ENCODE measurements at places on chromosomes 2 and 18.
A peak's percentile ranks its signal among the peaks of the same experiment; 100 is the strongest.

DNA sequence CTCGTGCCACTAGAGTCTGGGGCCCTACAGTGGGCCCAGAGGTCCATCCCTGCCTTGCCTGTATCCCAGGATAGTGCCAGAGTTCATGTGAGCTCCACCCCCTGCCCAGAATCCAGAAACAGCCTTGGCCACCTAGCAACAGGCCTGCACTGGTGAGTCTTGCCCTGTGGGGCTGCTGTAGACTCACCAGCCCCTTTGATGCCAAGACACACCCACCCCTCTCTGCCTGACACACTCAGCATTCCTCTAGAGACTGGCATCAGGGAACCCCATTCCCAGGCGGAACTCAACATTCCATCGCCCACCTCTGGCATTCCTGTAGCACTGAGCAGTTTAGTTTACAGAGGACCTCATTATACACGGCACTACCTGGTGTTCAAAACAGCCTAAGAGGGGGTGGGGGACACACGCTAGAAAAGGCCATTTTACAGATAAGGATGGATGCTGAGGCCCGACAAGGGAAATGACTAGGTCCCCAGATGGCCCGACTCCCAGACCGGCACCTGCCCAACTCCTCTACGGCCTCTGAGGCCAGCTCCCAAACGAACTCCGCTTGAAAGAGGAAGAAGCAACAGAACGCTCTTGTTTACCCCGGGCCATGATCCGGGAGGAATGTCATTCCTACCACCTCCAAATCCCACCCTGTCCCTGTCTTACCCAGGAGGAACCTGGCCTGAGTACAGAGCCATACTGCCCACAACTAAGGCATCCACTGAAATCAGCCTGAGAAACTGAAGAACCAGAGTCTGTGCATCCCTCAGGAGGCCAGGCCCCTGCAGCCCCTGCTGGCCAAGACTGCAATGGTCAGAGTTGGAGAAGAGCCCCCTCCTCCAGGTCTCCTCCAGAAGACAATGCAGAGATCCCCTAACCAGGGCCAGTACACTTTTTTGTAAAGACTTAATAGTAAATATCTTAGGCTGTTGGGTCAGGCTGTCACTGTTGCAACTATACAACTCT lies 180.2 kb downstream of the TNS1 start:
- no peak for DNase-seq

DNA sequence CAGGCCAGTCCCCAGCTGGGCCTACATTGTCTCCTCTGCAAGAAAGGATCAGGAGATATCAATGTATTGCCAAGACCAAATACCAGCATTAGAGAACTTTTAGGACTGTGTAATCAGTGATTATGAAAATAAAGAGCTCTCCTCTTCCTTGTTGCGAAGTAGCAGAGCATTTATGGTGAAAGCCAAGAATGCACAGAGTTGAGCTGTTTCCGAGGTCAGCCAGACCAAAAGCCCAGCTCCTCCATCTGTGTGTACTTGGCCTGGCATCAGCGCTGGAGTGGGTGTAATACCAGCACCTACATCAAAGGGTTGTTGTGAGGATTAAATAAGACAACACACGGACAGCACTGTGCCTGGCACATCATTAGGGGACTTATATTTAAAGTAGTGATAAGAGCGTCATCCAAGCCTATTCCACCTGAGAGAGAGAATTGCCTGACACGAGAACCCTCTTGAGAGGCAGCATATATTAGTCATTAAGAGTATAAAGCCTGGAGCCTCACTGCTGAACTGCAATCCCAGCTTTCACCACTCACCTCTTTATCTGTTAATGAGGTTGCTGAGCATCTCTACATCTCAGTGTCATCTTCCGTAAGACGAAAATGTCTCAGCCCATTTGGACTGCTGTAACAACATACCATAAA lies 7.4 kb upstream of the SLC16A14 start:
- no peak for DNase-seq

- DNase-seq, result no peak
These were observed 260.0 kb upstream of the ID2 start for GRCh38 chr2:8421658-8422449.

DNA sequence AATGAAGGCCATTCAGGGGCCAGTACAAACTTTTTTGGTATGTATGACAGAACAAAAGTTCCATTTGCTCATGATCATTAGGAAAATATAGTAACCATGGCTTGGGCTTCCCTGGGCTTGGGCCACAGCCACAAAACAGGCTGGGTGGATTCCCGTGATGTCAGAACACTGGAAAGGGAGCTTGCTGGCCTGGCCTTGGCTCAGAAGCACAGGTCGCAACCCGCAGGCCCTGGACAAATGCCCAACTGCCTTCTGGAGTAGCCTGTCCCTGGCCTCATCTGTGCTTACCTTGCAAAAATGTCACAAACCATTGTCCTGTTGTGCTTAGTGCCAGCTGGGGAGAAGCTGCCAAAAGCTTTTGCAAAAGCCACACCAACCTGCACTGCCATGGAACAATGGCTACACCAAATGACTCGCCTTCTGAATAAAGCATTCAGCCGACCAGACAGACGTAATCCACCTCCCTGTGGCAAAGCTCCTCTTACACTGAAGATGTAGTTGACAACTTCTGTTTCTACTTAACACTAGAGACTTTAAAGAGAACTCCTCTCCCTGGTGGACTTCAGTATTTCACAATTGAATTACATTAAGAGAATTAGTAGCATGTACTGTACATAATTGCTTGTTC lies 125.5 kb downstream of the ANKRD44 start:
- no peak for DNase-seq

- DNase-seq, result no peak
These were observed 259.4 kb downstream of the ANAPC1 start for GRCh38 chr2:111624411-111625156.

DNA sequence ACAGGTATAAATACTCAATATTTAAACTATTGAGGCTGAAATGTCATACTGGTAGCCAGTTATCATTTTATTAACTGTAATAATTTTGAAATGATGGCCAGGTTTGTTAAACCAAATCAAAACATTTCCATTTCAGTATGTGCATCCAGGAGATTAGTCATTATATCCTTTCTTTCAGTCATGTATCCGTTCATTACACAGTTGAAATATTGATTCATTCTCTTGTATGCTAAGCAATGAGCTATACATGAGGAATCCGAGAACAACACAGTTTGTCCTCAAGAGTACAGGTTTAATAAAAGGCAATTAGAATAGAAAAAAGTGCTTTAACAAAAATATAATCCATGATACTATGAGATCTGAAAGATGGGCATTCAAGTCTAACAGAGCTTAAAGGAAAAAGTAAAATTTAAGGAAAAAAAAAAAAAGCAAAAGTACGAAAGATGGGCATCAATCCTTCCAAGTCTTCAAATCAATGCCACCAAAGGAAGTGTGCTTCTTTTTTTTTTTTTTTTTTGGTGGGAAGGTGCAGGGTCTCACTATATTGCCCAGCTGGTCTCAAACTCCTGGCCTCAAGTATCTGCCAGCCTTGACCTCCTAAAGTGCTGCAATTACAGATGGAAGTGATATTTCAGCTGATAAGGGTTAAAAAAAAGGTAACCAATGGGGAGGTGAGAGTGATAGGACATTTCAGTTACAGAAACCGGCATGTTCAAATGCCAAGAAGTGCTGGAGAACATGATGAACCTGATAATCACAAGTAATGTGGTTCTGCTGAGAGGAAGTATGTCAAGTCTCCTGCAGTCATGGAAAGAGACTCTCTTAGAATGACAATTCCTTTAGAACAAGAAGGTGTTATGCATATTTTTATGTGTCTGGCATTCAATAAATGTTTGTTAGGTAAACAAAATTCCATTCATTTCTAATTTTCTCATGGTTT lies 35.8 kb downstream of the PUM2 start:
- DNase-seq, result no peak

DNA sequence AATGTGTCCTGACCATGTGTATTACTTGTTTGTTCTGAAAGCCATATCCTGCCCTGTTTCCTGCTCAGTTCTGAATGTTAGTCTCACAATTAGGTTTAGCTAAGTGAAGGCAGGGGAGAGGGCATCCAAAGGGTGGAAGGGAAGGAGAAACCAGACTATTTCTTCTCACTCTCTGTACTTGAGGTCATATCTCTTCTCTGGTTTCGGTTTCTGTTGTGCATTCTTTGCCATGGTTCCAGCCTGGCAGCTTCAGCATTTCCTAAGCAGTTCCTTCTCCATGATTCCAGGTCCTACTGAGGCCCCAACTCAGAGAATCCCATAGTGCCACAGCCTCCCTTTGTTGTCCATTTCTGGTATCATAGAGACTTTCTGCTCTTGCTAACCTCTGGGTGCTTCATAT lies 40.3 kb upstream of the HNMT start:
- no peak for DNase-seq

GRCh38 chr18:3624935-3625741 lies 175.2 kb downstream of the TGIF1 start:
- DNase-seq, result no peak

DNA sequence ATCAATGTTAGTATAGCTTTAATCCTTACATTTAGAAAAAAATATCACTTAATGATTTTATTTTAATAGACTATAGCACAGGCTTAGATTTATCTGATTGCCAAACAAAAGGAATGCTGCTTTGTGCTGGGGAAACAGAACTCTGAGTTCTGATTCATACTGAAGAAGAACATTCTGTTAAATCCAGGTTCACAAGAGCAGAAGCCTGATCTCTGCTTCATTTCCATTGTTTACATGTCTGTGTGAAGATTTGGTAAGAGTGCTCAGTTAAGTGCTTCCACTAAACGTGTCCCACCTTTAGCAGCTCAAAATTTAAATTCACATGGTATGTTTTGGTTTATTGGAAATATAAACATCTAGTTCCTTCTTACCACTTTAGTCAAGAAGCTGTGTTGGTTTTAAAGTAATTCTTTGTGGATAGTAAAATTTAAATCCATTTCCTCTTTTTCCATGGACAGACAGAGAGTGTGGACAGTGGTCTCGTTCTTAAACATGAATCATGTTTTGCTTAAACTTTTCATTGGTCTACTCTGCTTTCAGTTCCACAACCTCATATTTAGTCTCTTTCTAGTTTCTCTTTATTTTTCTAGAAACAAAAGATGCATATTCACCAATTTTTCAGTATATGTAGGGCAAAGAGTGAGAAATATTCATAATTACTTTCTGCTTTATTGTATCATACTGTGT lies 59.1 kb downstream of the NYAP2 start:
- DNase-seq, result no peak

DNA sequence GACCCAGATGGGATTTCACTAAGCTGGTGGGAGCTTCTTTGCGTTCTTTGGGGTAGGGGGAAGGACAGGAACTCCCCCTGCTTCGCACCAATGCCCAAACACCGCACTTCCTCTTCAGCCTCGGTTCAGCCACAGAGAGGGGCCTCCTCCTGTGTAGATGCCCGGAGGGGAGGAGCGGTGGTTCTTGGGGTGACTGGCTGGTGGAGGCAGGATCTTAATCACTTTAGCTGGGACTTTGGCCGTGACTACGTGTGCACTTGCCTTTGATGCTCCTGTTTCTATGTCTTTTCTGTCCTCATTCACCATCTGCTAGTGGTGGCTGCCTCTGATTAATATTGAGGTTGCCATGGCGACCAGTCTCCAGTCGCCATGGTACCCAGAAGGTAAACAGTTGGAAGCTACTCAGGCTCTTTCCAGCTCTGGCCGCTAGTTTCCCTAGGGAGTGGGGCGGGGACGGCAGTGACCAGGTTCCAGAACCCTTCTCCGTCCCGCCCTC lies 1.9 kb downstream of the CNGA3 start:
- peak; percentile 36 for DNase-seq

- no peak for DNase-seq
These were observed 50.1 kb upstream of the CCDC150 start for GRCh38 chr2:196589419-196589818.

DNA sequence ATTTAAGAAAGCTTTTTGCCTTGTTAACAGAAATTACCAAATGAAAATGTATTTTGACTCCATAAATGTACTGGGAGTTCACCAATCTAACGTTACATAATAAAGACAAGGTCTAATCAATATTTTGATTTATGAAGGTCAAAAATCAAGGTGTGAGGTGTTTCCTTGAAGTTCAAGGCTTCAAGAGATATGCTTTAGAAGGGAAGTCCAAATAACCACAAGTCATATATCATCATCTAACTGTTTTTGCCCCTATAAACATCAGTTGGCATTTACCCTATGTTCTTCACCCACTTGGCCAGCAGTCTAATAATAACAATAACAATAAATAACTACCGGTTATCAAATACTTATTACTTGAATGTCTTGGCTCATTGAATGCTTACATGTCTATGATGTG lies 196.1 kb upstream of the ID2 start:
- no peak for DNase-seq

DNA sequence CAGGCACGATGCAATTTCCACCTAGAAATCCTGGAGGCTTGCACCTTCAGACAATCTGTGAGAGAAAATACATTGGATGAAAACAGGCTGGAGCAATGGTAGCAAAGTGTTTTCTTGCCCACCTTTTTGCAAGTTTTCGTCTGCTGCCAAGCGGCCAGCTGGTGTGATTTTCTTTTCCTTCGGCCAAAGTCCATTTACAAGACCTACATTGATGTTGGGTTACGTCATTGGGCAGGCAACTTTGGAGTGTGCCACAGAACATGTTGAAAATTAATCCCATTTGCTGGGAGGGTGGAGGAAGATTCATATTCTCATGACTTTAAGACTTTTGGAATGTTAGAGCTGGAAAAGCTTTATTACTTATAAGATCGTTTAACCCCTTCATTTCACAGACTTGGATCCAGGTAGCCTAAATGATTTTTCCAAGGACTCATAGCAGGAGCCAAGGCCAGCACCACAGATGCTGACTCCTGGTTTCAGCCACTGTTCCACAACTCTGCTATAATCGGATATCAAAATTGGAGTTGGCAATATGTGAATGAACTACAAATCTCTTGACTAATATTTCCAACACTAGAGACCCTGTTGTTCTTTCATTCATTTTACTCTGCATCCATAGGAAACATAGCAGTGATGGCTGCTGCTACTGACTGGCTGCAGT lies 352.1 kb downstream of the RND3 start:
- DNase-seq, result no peak

- DNase-seq, result no peak
These were observed 9.4 kb upstream of the SIX3 start for GRCh38 chr2:44932079-44932478.

GRCh38 chr18:54612237-54612636 lies 21.2 kb downstream of the DYNAP start:
- DNase-seq, result no peak

DNA sequence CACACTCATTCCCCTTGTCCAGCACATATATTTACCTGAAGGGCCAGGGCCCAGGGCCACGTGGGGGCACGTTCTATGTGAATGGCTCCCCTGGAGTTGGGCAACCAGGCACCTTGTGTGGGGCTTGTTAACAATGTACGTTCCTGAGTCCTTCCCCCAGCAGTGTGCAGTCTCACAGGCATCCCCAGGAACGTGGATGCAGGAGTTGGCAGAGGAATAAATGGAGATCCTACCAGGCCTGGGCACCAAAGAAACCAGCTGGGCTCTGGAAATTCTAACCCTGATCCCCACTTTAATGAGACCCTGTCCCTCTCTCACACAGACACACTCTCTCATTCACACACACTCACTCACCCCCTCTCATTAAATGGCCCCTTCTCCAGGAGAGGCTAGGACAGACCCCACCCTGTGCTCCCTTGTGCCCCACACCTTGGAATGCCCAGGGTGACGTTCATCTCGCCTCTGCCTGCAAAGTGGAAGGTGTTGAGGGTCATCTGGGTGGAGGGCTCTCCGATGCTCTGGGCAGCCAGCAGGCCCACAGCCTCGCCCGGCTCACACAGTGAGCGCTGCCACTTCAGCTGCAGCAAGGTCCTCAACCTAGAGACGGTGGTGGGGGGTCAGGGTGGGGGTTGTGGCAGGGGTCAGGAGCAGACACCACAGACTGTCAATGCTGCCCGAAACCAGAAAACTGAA lies 65.6 kb downstream of the POLR1A start:
- no peak for DNase-seq

- DNase-seq, result no peak
These were observed 24.4 kb downstream of the EMILIN2 start for GRCh38 chr18:2871111-2871720.

GRCh38 chr2:47311764-47312490 lies 91.0 kb upstream of the MSH2 start:
- DNase-seq, result no peak

Measured in neural crest cell (in vitro differentiated cells).